Vagina (tissue), 2 donors: ENCODE measurements at places on chromosomes 1 and 21.

GRCh38 chr1:81234237-81234636 is 566.5 kb upstream of the ADGRL2 start:
- DNase-seq, result no peak

GRCh38 chr1:41695118-41695745 is 210.7 kb upstream of the EDN2 start:
- no peak for DNase-seq

GRCh38 chr1:204703268-204703664 is 17.7 kb upstream of the LRRN2 start:
- no peak for DNase-seq

DNA sequence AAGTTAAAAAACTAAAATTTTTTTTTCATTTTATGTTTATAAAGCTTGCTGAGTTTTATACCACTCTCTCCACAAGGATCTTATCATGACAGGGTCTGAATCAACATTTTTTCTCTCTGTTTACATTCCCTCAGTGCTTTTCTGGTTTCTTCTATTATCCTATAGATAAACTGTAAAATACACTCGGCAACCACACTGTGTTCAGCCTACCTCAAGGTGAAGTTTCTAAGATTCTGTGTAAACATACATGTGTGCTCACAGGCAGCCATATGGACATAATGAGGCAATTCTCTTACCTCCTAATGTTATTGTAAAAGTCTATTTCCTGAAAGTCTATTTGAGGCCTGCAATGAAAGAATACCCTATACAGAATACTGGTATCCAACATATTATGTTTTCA is 114.6 kb downstream of the NTPCR start:
- no peak for DNase-seq

DNA sequence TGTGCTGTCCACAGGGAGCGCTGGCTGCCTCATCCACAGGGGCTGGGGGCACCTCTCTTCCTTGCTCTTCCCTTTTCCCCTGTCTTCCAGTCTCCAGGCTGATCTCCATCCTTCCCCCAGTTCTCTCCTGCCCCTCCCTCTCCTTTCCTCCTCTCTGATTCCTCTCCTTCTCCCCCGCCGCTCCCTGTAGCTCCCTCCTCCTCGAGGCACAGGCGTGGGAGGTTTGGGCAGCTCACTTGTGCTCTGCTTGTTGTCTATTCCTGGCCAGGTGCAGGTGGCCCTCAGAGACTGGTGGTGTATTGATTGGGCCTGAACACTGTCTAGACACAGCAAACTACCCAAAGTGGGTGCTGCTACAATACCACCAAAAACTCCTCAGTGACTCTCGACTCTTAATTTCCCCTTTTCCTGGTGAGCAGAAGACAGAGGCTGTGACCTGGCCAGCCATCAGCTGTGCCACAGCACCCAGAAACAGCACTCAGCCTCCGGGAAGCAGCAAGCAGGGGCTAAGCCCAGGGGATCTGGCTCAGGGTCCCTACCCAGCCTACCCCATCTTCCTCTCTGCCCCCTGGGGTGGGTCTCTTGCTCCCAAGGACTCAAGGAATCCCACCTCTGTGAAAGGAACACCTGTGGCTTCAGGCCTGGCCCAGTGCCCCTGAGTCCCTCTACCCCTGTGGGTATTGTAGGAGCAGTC is 93.3 kb downstream of the DDX20 start:
- no peak for DNase-seq

GRCh38 chr1:113898241-113898814 is 6.3 kb downstream of the AP4B1 start:
- no peak for DNase-seq

- no peak for DNase-seq
These were observed 126.8 kb downstream of the PEX14 start for GRCh38 chr1:10601342-10602070.

DNA sequence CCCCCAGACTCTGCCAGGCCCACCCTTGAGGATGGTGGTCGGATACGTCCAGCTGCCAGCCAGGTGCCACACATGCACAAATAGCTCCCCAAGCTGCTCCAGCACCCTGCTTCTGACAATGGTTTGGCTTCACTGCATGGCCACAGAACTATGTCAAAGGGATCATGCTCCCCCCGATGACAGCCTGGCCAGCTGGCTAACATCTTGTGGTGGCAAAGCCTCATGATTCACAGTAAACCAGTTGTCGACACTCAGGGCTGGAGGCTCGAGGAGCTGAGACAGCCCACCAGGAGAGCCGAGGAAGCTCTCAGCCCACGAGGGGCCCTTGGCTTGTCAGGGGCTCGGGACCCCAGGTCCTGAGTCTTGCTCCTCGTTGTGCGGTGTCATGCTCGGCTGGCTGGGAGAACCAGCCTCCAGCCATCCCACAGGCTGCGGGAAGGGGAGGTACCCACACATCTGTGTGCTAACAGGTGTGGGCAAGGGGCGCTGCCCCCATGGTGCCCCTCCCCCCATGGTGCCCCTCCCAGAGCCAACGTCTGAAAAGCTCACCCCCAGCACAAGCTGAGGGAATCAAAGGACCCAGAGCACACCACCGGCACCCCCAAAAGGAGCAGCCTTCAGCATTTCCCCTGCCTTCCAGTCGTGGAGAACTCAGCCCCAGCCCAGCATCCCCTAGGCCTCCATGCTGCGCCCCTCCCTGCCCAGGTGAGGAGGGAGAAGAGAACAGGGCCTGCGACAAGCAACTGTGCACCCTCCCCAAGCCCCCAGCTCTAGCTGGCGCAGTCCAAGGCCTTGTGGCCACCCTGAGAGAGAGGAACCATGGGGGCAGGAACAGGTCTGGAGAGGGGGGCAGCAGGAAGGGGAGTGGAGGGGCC is 41.2 kb downstream of the KIF21B start:
- no peak for DNase-seq

DNA sequence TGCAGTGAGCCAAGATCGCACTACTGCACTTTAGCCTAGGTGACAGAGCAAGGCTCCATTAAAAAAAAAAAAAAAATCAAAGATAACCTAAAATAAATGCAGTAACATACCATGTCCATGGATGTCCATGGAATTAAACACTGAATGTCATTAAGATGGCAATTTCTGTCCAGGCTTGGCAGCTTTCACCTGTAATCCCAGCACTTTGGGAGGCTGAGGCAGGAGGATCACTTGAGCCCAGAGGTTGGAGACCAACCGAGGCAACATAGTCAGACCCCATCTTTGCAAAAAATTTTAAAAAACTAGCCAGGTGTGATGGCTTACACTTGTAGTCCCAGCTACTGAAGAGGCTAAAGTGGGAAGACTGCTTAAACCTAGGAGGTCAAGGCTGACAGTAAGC is 100.1 kb downstream of the RUSC1 start:
- DNase-seq, result no peak

DNA sequence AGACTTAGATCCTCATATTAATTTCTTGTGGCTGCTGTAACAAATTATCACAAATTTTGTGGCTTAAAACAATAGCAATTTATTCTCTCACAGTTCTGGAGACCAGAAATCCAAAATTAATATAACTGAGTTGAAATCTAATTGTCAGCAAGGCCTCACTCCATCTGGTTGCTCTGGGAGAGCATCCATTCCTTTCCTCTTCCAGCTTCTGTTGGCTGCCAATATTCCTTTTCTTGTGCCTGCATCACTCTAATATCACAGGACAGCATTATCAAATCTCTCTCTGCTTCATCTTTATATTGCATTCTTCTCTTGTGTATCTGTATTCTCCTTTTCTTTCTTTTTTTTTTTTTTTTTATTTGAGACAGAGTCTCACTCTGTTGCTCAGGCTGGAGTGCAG is 9.3 kb downstream of the SLC35A3 start:
- no peak for DNase-seq

DNA sequence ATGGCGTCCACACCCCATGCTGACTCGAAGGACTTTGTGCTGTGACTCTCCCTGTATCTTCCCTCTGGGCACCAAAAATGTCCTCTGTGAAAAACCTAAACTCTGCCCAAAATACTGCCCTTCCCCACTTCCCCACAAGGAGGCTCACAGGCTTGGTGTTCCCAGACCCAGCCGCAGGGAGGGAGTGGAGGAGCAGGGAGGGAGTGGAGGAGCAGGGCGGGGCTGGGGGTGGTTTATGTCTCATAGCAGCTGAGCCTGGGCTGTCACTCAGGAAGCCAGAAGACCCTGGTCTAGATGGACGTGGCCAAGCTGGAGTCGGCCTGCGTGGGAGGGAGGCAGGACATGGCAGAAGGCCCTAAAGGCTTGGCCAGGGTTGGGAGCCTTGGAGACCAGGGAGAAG is 461.7 kb downstream of the PTPRU start:
- no peak for DNase-seq

DNA sequence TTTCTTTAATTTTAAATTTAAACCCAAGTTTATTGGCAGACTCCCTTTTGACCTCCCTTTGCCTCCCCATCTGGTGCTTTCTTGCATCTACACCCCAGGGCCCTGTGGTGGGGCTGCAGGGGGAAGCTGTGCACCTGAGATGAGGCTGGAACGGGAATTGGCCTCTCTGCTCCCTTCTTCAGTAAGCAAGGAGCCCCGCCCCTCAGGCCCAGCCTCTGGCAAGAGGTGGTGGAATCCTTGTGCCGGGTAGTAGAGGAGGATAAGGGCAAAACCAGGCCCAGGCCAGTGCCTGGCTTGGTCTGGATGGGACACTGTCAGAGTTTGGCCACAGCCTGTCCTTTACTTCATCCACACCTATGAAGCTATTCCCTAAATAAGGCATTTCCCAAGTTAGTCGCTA is 25.1 kb downstream of the ATP8B2 start:
- DNase-seq, result no peak

- DNase-seq, result peak; percentile 14
These were observed 24.7 kb upstream of the ATP5PO start for GRCh38 chr21:33940164-33940880.

- DNase-seq, result no peak
These were observed 5.7 kb downstream of the KCNQ4 start for GRCh38 chr1:40789342-40789598.

- DNase-seq, result no peak
These were observed 2.0 kb upstream of the ZBTB40 start for GRCh38 chr1:22449636-22450035.

DNA sequence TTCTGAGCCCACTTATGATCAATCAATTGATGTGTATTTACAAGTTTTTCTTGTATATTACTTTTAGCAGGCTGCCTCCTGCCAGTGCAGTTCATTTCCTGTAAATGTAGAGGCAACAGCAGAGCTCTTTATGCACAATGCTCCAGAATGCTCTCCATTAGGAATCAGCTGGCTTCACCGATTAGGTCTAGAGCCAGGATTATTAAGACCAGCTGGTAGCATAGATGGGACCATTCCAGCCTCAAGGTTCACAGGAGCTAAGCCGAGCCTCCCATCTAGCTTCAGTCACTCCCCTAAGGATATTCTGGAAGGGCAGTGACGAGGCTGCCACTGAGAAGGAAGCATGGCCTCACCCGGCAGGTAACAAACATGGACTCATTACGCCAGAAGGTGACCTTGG is 36.8 kb downstream of the DHRS3 start:
- no peak for DNase-seq

DNA sequence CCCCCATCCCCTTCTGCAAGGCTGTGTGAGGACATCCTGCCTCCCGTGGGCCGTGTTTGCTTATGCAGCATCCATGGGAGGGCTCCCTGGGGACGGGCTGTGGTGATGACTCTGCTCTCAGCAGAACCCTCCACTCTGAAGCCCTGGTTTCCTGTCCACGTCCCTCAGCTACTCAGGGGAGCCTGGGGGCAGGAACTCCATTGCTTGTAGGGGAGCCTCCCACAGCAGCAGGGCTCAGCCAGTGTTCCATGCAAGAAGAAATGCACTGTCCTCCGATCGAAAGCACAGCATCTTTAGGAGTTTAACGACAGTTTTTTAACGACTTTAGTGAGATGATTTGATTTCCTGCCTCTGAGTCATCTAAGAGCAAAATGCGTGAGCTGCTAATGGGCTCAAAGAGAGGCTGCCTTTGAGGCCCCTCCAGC is 8.3 kb upstream of the KCNAB2 start:
- no peak for DNase-seq

DNA sequence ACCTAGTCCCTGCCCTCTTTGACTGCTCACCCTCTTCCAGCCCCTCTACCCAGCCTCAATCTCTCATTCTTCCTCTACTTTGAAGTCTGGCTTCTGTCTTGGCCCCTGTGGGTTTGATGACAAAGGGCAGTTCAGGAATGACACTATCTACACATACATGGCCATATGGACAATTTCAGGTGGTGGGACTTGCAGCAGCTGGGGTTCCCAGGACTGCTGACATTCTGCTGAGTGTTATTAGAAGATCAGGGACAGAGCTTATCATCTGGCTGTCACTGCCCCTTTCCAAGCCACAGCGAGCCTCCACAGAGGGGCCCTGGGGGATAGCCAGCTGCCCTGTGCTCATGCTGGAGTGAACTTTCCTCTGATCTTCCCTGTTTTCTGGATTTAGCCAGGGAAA is 97.4 kb upstream of the IPO9 start:
- DNase-seq, result no peak

- no peak for DNase-seq
These were observed 46.9 kb downstream of the SLC45A1 start for GRCh38 chr1:8364528-8365442.

DNA sequence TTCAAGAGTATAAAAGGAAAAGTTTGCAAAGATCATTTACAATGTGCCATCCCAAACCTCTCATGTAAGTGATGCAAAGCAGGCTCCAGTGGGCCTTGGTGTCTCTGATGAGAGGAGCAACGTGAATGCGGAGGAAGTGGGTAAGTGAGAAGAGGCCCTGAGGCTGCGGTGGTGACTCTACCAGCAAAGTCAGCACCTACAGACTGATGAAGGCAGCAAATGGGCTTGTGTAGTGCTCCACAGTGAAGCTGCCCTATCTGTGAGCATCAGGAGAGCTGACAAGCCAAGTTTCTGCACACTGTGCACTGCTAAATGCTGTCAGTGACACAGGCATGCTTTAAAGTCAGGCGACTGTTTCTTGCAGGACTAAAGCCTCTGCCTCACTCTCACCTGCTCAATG is 15.6 kb upstream of the RAP1A start:
- DNase-seq, result no peak

- DNase-seq, result no peak
These were observed 57.6 kb downstream of the DNM3 start for GRCh38 chr1:171898941-171899340.

GRCh38 chr1:231187571-231187970 is 25.7 kb downstream of the TRIM67 start:
- DNase-seq, result no peak

DNA sequence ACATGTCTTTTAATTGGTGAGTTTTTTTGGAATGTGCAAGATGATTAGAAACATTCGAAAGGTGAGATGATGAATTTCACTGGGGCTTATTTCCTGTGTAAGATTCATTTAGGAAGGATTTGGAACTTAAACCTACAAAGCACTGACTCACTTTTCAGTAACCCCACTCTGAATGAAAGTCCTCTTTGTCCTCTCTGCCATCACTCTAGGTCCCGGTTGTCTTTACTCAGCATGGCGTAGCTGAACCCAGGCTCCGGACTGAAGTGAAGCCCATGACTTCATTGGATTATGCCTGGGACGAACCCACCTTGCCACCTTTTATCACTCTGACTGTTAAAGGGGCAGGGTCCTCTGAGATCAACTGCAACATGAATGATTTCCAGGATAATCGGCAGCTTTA is 139.4 kb downstream of the VPS13D start:
- DNase-seq, result peak; percentile 8

- DNase-seq, result no peak
These were observed 30.2 kb downstream of the RAB3B start for GRCh38 chr1:51960262-51960661.

- no peak for DNase-seq
These were observed 86.7 kb downstream of the S1PR1 start for GRCh38 chr1:101323535-101323934.

- DNase-seq, result no peak
These were observed 94.8 kb downstream of the MIS18A start for GRCh38 chr21:32184065-32184464.
